Renal cortical epithelial cell (primary cell): ENCODE measurements at places on chromosomes 4 and X. TPM values are rescaled to one million over a fixed set of nuclear protein-coding genes. Genes with fewer than 3 reads are reported as not detected.

The ALAS2 gene
- not detected in 2 replicates for total RNA-seq

The SPANXN2 gene
- not detected in 2 replicates for total RNA-seq

The ASB5 gene
- 0.50 and 0.69 TPM in 2 replicates for total RNA-seq

The SPOCK3 gene
- total RNA-seq: not detected in 2 replicates

The CXXC4 gene
- 0.05 TPM in 1 of 2 replicates, not detected in the other for total RNA-seq

The C4orf36 gene
- total RNA-seq: 2.1 and 2.4 TPM in 2 replicates

The FGFBP1 gene
- 0.50 and 19.1 TPM in 2 replicates for total RNA-seq

The ATP1B4 gene
- total RNA-seq: not detected in 2 replicates

The MGAT4D gene
- not detected in 2 replicates for total RNA-seq

The GAGE12H gene
- total RNA-seq: not detected in 2 replicates

The HAUS3 gene
- 6.9 and 12.6 TPM in 2 replicates for total RNA-seq

The BEND2 gene
- total RNA-seq: not detected in 2 replicates

The NWD2 gene
- total RNA-seq: not detected in 2 replicates

The BANK1 gene
- total RNA-seq: 1.0 and 1.9 TPM in 2 replicates

The ANK2 gene
- 11.5 and 17.7 TPM in 2 replicates for total RNA-seq

The PCSK1N gene
- 2.6 and 3.6 TPM in 2 replicates for total RNA-seq
